AG09309 (cell line): ENCODE measurements at places on chromosomes 2 and 18.

- no peak for DNase-seq
Observed at GRCh38 chr2:84805250-84805958, 75.5 kb downstream of the TRABD2A start.

DNA sequence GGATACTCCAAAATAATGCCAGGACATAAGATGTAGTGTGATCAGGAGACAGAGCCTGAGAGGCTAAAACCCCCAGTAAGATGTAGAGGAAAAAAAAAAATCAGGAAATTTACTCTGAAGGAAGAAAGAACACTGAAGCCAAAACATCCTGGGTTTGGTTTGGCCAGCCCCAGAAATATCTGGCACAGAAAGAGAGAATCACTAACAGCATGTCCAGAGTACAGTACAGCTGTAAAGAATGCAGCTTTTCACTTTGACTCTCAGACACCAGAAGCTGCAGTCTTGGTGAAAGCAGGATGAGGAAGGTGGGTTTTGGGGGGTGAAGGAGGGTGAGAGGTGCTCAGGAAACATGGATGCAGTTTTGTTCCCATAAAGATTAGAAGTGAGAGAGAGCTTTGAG, 1577.7 kb upstream of the ACVR2A start:
- no peak for DNase-seq

GRCh38 chr2:128301501-128301966, 17.1 kb downstream of the HS6ST1 start:
- DNase-seq, result peak; percentile 94

- no peak for DNase-seq
Observed at GRCh38 chr18:30743033-30743432, 299.5 kb downstream of the DSC3 start.

GRCh38 chr2:196266855-196267254, 95.5 kb upstream of the STK17B start:
- DNase-seq, result no peak

DNA sequence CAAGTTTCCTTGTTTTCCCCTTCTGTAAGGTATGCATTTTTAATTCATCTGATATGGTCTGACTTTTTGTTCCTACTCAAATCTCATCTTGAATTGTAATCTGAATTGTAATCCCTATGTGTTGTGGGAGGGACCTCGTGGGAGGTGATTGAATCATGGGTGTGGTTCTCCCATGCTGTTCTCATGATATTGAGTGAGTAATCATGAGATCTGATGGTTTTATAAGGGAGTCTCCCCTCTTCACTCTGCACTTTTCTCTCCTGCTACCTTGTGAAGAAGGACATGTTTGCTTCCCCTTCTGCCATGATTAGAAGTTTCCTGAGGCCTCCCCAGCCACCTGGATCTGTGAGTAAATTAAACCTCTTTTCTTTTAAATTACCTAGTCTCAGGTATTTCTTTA, 476.1 kb downstream of the LPIN1 start:
- DNase-seq, result no peak

- DNase-seq, result no peak
Observed at GRCh38 chr2:241351640-241352031, 4.4 kb upstream of the FARP2 start.

- DNase-seq, result no peak
Observed at GRCh38 chr2:172065111-172065510, 20.2 kb upstream of the DLX1 start.

DNA sequence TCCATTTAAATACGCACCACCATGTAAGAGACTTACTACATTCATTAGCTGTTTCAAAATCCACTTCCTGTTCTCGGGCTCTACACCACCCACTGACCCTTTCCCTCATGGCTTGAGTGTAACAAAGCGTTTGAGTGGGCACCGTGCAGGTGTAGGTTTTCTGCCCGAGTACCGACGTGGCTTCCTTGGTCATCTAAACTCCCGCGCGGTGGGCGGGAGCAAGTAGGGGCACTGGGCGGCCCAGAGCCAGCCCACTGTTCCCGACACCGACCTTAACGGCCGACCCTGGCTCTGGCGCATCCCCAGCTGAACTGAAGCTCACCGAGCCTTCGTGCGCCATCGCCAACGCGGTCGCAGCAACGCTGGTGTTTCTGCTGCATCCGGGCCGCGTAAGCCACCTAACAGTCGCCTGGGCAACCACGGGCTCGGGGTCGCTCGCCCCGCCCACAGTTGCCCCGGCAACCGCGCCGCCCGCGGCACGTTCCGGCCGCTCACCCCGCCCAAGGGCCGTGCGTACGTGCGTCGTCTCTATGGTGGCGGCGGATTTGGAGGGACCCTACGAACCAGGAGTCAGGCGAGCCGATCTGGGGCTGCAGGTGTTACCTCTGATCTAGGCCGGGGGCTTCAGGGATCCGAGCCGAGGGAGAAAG, at the start of the genes C2orf81 and WDR54:
Gene C2orf81 (minus strand): TSS at position 399 of the 650 bp plus-strand sequence. CDS start 59 bp downstream, at position 340.
Gene WDR54 (plus strand): TSS at position 510 of the 650 bp plus-strand sequence. CDS start 424 bp downstream, outside the sequence.
- peak; percentile 24 for DNase-seq

DNA sequence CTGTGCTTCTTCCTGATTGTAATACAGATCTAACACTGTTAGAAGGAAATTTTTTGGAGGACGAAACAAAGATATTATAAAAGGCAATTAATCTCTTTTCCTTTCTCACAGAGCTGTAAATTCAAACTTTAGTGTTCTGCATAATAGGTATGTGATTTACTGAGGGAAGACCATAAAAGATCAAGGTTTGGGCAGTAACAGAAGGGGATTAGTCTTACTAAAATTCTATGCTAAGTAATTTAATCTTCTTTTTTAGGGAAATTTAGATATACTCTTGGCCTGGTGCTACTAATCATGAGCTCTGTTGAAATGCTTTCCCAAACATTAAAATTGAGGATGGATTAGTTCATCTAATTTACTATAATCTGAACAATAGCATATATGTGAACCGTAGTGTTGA, 8.8 kb upstream of the QPCT start:
- DNase-seq, result no peak

DNA sequence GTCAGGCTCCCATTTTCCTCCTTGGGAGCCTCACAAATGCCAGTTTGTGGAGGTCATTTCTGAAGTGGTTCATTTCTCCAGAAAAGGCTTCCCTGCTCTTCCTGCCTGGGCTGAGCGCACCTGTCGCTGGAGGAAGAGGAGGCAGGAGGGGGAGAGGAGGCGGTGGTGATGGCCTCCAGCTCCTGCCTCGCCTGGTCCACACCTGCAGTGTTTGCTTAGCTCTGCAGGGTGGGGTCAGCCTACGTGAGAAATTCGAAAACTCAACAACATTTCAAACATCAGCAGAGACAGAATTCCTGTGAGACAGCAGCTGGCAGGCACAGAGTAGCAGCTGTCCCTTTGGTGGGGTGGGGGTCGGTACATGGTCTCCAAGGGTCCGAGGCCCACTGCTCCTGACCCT, 7.9 kb downstream of the IMPA2 start:
- DNase-seq, result no peak

DNA sequence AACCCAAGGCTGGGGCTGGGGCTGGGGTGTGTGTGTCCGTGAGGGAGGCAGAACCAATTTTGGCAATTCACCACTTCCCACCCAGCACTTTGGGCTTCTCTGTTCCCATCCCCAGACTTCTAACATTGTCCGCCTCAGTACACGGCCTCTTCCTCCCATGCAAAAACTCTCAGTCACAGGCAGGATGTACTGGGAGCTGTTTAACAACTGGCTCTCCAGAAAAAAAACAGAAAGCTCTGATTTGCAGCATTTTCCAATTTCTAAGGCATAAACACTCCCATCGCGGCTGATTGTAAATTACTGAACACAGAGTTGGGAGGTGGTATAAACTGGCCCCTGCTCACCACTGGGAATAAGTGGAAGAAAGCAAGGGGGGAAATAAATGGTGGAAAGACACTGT, 73.1 kb upstream of the MAP4K3 start:
- no peak for DNase-seq

DNA sequence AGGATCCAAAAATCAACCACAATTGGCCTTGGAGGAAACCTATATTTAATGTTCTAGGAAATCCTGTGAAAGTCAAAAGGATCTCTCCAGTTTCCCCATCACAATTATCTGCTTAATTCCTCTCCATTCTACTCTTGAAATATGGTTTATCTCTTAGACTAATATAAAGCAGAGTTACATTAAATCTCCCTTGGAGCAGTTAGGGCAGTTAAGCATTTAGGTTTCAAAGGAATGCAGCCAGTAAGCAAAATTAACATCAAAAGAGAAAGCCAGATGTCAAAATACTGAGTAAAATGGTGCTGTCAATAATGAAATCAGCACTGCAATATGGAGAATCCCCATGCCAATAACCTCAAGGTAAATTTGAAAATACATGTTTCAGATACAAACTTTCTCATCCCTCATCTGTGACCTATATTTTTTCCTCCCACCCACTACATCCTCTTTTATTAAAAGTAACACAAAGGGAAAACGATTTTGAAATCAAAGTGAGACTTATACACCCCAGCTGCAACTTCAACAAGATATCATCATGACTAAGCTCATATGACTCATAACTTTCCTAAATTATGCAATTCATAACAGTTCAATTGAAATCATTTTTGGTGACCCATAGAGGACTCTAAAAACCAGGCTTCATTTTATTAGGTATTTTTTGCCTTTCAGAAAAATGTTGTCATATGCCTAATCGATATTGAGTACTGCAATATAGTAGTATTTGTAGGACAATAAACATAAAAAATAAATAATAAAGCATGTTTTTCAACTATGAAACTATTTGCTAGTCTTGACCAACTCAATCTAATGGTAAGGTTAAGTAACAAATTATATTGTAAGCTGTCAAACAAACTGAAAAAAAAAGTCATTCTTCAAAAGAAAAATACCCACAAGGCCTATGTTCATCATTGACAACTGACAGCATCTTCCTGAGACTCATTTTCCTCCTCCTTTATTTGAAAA, 3.1 kb downstream of the ADAM17 start:
- peak; percentile 61 for DNase-seq

DNA sequence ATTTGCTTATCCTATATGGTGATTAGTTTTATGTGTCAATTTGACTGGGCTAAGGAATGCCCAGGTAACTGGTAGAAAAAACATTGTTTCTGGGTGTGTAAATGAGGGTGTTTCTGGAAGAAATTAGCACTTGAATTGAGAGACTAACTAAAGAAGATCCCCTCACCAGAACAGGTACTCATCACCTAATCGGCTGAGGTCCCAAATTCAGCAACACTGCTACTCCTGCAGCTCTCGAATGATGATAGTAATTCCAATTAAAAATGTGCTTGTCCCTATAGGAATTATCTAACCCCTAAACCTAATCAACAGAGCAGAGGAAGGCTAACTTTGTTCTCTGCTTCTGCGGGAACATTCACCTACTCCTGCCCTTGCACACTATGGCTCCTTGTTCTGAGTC, 464.5 kb upstream of the CHST9 start:
- DNase-seq, result no peak

GRCh38 chr2:114068438-114068837, 178.5 kb downstream of the ACTR3 start:
- DNase-seq, result no peak

- no peak for DNase-seq
Observed at GRCh38 chr18:79611040-79611681, 68.4 kb upstream of the CTDP1 start.

GRCh38 chr2:231258701-231259100, 60.3 kb downstream of the ARMC9 start:
- DNase-seq, result no peak

- no peak for DNase-seq
Observed at GRCh38 chr18:13418013-13418710, 199.6 kb downstream of the LDLRAD4 start.

- no peak for DNase-seq
Observed at GRCh38 chr2:82811946-82812345, 1647.1 kb downstream of the SUCLG1 start.

DNA sequence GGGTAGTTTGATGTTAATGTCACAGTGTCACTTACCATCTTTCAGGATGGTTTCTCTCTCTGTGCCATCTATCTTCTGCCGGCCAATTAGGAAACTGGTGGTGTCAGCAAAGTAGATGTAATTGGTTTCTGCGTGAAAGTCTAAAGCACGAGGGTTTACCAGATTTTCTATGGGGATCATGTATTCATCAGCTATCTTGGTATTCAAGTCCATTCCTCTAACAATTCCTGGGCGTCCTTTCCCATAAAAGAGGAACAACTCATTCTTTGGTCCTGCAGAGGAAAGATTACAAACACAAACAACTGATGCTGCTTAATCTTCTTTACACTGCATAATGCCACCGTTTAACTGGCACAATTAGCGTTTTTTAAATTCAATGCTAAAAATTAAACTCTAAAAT, 1081.9 kb downstream of the LRP1B start:
- no peak for DNase-seq

GRCh38 chr2:216773072-216773471, 77.7 kb upstream of the IGFBP5 start:
- DNase-seq, result no peak

- no peak for DNase-seq
Observed at GRCh38 chr2:97714084-97714949, 941 bp downstream of the ZAP70 start.

GRCh38 chr2:26325851-26326250, 20.1 kb upstream of the SELENOI start:
- DNase-seq, result no peak

- peak; percentile 80 for DNase-seq
Observed at GRCh38 chr2:19021100-19021476, 337.3 kb downstream of the OSR1 start.
